ENCODE measurements at places on chromosomes 2 and 18. TPM values are rescaled to one million over a fixed set of nuclear protein-coding genes. Genes with fewer than 3 reads are reported as not detected.

Gene SLC14A1
- total RNA-seq: not detected

Gene ITGA4
- total RNA-seq: 87.9 TPM

Gene GATA6
- total RNA-seq: 0.05 TPM

Gene HMSD
- total RNA-seq: 49.4 TPM

Gene AQP12A
- total RNA-seq: not detected

Gene PLCL1
- total RNA-seq: 0.40 TPM

Gene IL36A
- not detected for total RNA-seq

Gene MATN3
- total RNA-seq: not detected

Gene DHRS9
- 0.16 TPM for total RNA-seq

Gene RGPD3
- total RNA-seq: 0.21 TPM

Gene FNDC4
- 0.21 TPM for total RNA-seq

Gene RBM44
- 0.56 TPM for total RNA-seq

Gene GALNT3
- 1.0 TPM for total RNA-seq

Gene SERPINB10
- total RNA-seq: 21.6 TPM

Gene ACTG2
- 0.97 TPM for total RNA-seq

Gene PARD3B
- 0.16 TPM for total RNA-seq

Gene PROC
- total RNA-seq: not detected

Gene SLC19A3
- not detected for total RNA-seq

Gene ITPRIPL1
- 28.7 TPM for total RNA-seq

Gene PUS10
- total RNA-seq: 12.6 TPM

Gene C1GALT1C1L
- not detected for total RNA-seq

Gene CGREF1
- not detected for total RNA-seq

Gene DSC3
- total RNA-seq: 1.8 TPM

Gene COLEC11
- 0.74 TPM for total RNA-seq

Gene CCDC148
- not detected for total RNA-seq

Gene ZBTB14
- total RNA-seq: 14.7 TPM

Gene SLC16A14
- 6.4 TPM for total RNA-seq

Gene SRD5A2
- total RNA-seq: not detected

Gene PMS1
- 36.5 TPM for total RNA-seq

Gene GCC2
- 25.3 TPM for total RNA-seq

Gene IFIH1
- 35.1 TPM for total RNA-seq

Gene KIF5C
- total RNA-seq: 0.37 TPM

Gene KCNK3
- 0.13 TPM for total RNA-seq

Gene CD207
- total RNA-seq: not detected

Gene LYPD6B
- total RNA-seq: 1.9 TPM

Gene TTLL4
- total RNA-seq: 51.7 TPM

Data from GM12878 (cell line).